ENCODE measurements at places on chromosomes 7 and 10.

DNA sequence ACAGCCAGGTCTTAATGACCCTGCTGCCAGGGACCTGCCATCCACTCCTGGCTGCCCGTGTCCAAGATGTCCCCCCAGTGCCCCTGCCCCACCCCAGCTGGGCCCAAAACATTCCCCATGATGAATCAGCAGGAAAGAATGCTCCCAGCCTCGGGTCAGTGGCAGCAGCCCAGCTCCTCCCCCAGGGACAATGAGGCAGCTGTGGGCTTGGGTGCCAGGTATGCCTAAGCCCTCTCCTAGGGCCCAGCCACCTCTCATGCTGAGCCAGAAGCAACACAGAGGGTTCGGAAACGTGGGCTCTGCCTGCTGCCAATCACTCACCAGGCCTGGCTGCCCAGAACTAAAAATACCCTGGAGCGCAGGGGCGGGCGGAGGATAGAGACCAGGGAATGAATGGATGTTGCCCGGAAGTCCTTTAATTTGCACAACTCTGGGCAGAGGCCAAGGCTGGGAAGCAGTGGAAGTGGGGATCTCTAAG lies 1.5 kb upstream of the LOXL4 start:
- DNase-seq: no peak

DNA sequence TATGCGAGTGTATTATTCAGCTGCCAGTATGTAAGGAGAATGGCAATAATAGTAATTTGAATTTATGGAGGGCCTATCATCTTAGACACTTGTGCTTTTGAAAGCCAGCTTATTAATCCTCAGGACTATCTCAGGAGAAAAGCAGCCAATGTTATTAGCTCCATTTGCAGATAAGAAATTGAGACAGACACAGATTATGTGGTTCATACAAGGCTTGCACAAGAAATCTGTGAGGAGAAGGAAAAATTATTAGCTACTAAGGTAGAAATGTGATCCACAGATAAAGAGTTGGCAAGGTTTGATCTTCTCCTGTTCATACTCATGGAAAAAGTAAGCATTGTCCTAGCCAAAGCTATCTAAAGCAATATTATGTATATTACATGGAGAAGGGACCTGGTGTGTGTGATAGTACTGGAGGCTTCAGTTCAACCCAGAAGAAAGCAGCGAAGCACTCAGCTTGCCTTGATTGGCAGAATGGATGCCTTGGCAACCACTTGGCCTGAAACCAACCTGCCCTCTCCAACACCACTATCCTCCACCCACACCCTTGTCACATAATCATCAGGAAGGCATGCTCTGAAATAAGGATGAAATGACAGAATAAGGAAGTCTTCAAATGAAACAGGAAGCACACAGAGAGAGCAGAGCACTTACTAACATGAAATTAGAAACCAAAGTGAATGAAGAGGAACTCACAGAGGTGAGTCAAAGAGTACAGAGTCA lies 18.0 kb downstream of the MACC1 start:
- no peak for DNase-seq

DNA sequence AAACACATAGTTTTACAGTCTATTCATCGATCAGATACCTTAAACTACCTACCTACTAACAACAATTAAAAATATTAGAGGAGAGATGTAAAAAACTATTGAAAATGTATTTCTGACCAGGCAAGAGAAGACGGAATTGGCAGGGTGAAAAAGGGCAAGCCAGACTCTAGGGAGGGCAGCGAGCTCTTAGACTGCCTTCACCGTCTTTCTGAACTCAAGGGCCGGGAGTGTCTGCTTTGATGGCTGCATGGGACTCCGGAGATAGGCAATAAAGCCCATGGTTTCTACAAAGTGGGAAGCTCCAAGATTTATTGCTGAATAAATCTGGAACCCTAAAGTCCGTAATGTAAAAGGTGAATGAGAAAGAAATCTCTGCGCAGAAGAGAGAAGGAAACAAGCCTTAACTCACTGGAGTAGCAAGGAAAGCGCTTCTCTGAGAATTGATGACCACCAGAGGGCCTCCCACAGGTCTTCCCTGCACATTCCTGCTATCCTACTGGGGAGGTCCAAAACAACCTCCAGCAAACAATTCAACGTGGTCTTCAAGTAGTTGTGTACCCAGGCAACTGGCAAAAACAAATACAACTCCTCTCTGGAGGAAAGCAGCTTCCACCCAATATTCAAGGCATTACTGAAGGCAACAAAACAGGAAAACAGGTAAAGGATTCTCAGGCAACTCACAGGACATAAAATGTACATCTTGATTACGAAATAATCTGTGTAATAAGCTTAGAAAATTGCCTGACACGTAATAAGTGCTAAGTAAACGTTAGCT lies 181.3 kb downstream of the SDK1 start:
- DNase-seq: no peak

DNA sequence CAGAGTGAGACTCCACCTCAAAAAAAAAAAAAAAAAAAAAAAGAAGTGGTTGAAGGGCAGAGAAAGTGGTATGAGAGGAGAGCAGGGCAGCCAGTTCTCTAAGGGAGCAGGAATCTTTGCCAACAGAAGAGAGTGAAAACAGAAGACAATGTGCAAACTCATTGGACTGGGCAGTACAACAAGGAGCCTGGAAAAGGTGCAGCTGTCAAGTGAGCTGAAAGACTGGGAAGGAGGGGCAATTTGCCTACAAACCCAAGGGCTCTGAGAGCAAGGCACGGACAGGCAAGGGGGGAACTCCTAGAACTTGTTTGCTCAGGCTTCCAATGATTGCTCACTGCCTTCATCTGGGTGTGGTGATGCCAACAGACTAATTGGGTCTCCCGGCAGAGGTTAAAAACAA lies 9.5 kb downstream of the ACTR1A start:
- DNase-seq: no peak
